NCI-H2107 (cell line): ENCODE measurements at places on chromosomes 7 and 10.

DNA sequence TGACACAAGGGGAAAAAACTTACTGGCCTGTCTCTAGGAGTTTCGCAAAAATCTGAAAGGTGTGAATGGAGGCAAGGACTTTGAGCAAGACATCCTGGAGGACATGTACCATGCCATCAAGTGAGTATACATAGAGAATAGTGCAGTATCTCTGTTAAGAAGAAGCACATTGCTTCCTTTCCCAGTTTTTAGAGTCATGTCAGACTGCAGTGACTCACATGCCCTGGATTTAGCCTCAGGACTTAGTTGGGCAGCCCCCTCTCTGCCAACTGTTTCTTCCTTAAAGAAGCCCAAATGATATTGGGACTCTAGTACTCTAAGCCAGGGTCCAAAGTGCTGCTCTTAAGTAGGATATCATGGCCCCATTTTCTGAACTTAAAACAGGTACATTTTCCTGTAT is 28.1 kb upstream of the NFKB2 start:
- DNase-seq: no peak

- no peak for DNase-seq
These were observed 83.2 kb downstream of the PDE1C start for GRCh38 chr7:31986878-31987518.

DNA sequence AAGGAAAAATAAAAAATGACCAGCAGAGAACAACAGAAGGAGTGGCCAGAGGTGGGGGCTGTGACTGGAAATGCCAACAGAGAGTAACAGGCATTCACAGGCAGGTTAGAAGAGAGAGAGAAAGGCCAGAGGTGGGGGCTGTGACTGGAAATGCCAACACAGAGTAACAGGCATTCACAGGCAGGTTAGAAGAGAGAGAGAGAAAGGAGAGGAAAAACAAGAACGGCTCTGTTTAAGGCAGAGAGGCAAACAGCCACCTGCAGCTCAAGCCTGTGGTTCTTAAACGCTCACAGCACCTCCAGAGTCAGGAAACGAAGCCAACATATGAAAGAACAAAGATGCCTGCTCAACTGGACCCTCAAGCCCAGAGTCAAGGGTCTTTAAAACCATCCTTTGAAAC is 39.5 kb upstream of the DGKI start:
- DNase-seq: no peak

DNA sequence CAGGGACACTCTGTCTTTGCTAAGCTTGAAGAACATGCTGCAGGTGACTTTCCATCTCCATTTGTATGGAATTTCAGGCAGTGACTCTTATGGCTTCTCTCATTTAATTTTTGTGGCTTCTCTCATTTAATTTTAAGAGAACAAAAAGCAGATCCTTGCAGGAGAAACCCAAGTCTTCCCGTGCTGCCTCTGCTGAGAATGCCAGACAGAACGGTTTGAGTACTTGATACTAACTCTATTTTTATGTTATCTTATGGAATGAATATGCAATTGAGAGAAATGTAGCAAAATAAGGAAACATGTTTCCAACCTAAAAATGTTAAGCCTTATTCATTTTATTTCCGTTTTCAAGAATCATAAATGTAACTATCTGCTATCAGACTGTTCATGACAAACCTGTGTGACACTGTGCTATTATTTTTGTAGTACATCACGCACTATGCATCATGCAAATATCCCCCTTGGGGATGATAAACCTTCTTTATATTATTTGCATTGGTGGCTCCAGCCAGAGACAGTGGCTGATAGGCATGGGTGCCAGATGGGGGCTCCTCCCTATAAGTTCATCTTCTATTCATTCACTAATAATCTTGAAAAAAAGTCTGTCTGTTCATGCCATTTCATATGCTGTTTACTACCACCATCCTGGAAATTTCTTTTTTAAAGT is 6.9 kb upstream of the RAPGEF5 start:
- DNase-seq: no peak

- no peak for DNase-seq
These were observed 61.0 kb upstream of the SFMBT2 start for GRCh38 chr10:7471720-7472367.
